CD4-positive, alpha-beta T cell treated with Interleukin-2 at 100 ng/mL for 4 hours (primary cell): ENCODE measurements at places on chromosomes 2 and 18.

DNA sequence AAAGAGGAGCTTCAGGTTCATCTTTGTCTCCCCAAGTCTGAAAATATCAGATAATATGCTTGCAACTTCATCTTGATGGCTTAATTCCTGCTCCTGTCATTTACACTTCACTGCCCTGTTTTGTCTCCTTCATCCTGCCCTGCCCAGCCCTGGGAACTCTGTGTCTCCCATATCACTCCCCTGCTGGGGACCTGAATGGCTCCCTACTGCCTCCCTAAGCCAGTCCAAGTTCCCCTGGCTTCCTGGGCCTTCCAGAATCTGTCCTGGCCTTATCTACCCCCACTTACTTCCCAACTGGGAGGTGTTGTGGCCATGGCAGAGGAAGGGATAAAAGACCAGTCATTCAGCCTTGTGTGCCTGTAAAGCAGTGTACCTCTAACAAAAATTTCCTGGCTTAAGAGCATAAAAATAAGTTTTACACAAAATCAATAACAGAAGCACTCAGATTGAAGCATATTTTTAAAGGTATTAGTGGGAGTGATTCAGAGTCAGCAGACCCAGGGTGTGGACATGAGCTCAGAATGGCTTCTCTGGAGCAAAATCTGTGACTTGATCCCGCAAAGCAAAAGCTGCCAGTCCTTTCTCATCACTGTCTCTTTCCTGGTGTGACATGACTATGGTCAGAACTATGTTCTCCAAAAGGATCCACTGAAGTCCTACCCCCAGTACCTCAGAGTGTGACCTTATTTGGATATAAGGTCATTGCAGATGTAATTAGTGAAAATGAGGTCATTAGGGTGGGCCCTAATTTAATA lies 59.1 kb downstream of the INO80C start:
- no peak for DNase-seq

DNA sequence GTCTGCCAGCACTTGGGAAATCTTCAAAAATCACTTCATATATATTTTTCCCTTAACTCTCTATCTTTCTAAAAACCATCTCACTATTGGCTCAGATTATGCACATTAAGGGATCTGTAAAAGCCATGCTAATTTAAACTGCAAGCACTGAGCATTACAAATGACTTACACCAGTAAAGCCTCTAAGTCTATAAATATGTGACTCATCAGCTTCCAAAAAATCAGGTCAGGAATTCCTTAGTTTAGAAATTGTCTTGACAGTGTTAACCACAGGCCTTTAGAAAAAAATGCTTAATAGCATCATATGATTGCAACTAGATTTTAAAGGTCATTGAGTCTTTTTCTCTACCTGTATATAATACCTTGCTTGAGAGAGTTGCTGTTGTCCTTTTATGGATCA lies 1113.6 kb upstream of the PIK3C3 start:
- no peak for DNase-seq

DNA sequence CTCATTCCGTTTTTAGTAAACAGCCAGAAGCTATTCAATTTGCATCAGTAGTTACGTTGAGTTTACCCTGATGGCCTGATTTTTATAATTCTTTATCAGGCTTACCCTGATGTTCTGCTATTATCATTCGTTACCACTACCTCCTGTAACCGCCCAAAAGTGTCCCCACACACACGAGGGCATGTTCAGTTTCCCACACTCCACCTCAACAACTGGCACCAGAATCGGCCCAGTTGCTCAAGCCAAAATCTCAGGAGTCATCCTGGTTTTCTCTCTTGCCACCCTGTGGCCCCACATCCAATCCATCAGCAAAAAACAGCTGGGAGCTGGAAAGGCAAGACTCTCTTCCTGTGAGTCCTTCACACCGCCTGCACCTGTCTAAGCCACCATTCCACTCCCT lies 102.9 kb upstream of the RAB6C start:
- DNase-seq, result no peak

GRCh38 chr2:190407246-190407661 lies 901 bp upstream of the MFSD6 start:
- DNase-seq, result no peak

DNA sequence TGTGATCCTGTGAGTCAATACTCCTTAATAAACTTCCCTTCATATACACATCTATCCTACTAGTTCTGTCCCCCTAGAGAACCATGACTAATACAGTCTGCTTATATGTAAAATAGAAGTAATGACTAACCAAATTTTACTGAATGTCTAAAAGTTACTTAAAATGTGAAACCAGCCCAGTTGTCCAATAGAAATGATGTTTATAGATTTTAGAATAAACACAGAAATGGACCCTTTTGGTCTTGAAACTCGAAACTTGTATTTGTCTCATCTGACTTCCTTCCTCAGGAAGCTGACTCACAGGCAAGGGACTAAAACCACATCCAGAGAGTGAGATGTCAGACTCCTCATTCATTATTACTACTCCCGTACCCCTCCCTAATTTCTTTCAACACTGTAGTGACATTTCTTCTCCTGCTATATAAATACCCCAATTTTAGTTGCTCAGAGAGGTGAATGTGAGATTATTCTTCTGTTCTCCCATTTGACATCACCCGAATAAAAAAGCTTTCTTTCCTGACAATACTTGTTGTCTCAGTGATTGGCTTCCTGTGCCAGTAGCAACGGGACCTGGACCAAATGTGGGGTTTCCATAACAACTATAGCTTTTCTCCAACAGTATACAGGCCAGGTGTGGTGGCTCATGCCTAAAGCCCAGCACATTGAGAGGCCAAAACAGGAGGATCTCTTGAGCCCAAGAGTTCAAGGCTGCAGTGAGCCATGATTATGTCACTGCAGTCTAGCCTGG lies 486.0 kb downstream of the ERBB4 start:
- no peak for DNase-seq
